ENCODE measurements at places on chromosomes 11 and 22.

DNA sequence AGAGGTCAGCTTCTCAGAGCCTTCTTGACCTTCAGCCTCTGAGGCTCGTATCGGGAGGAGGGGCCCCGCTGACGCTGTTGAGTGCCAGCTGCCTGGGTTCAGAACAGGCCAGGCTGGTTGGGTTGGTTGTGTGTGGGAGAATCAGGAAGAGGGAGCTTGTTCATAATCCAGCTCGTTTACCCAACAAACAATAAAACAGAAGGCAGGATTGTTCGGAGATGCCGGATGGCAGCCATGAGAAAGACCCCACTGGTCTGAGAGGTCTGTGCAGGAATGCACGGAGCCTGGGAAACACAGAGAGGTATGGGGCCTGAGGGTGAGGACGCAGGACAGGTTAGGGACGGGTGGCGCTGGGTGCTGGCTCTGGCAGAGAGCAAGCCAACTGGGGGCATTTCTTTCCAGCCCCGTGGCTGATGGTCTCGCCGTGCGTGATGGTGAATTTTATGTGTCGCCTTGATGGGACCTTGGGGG is 31.6 kb upstream of the SHANK2 start:
- no peak for DNase-seq

GRCh38 chr11:11036848-11037732 is 179.2 kb upstream of the ZBED5 start:
- no peak for DNase-seq

DNA sequence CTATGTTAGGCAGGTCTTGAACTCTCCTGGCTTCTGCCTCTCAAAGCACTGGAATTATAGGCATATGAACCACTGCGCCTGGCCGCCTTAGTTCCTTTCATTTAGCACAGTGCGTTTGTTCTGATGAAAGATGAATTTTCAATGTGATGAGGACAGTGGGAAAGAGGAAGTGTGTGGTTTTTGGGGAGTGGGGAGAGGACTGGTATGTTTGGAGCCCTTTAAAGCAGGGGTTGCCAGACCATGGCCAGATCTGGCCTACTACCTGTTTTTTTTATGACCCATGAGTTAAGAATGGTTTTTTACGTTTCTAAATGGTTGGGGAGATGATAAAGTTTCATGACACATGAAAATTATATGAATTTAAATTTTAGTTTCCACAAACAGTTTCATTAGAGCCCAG is 12.5 kb downstream of the ATXN10 start:
- DNase-seq: no peak

GRCh38 chr11:2209900-2210321 is 38.3 kb upstream of the TH start:
- DNase-seq: no peak

DNA sequence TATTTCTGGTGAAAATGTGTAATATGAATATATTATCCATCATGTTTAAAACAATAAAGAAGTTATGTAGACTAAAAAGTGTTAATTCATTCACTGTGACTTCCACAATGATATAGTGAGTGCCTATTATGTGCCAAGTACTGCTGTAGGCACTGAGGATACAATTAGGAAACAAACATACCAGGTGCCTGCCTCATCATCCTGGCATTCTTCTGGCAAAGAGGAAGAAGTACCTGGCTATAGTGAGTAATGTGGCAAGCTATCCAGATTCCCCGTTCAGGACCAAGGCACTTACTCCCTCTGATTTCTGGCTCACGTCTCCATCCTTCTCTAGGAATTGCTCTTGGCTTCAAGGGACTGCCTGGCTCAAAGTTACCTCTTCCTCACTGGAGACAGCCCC is 77.5 kb upstream of the CLMP start:
- DNase-seq: no peak
